ENCODE measurements at places on chromosomes 4 and X. TPM values are rescaled to one million over a fixed set of nuclear protein-coding genes. Genes with fewer than 3 reads are reported as not detected.

LINC00632 gene
- 6.5 TPM for total RNA-seq

MGAT4D gene
- not detected for total RNA-seq

HTR2C gene
- not detected for total RNA-seq

RBMXL3 gene
- not detected for total RNA-seq

SLIT2 gene
- 1.1 TPM for total RNA-seq

RTL3 gene
- total RNA-seq, result not detected

FREM3 gene
- not detected for total RNA-seq

MAGEA2B gene
- not detected for total RNA-seq

HTN3 gene
- total RNA-seq, result not detected

IGFBP7 gene
- 636 TPM for total RNA-seq

TRIML2 gene
- total RNA-seq, result 0.36 TPM
